ENCODE measurements at places on chromosomes 2 and 18.

GRCh38 chr18:28036488-28036887 lies 140.4 kb downstream of the CDH2 start:
- no peak for DNase-seq

GRCh38 chr2:219627103-219628100 lies at the start of gene SLC4A3:
TSS of gene SLC4A3 (plus strand) at chr2:219627630. CDS start at chr2:219627993, 363 bp downstream.
- DNase-seq: no peak

DNA sequence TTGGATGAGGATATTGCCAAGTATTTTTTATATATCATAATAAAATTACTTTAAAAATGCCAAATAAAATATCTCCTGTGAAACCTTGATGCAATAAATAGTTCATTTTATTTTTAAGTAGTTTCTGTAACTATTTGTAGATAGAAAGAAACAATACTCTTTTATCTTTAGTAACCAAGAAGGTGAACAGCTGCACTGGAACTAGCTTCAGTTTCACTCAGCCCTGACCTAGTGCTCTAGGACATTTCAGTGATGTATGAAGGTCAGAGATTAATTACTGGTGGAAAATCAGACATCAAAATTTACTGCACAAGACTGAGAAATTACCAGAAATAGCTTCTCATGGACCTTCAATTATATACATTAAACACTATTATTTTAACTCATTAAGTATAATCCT lies 1305.0 kb downstream of the CNTNAP5 start:
- no peak for DNase-seq

DNA sequence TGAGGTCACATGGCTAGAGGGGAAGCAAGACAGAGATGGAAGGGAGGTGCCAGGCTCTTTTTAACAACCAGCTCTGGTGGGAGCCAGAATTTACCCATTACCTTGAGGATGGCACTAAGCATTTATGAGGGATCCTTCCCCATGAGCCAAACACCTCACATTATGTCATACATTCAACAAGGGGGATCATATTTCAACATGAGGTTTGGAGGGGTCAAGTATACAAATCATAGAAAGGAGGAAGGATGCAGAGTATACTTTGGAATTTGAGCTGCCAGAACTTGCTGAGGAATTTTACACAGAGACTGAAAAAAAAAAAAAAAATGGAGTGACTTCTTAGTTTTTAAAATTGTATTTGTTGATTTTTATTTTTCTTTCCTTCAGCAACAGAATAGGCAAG lies 891.4 kb downstream of the CCDC85A start:
- DNase-seq: peak; percentile 4

DNA sequence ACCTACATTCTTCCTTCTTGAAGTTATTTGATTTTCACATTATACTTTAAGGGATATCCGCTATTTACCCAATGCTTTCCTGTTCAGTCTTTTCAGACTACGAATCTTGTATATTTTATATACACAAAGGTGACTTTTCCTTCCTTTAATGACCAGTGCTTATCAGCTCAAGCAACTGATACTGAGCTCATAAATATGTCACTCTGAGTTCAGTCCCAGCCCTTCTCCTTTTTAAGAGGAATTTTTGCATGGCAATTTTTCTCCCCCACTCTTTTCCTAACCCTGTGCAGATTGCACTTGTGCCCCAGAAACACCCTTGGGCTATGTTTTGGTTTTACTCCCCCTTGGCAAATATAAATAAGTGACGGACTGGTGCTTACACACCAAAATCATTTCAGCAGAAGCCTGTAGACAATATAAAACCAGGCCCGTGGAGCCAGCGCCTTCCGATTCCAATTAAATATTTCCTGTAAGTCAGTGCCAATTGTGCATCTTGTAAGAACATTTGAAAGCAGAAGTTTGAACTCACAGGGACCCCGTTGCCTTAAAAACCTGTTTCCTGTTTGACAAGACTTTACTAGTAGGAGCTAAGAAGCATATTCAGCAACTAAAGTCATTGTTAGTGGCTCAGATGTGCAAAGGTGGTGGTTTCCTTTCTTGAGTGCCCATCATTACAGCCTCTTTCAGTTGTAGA lies 66.3 kb upstream of the GATA6 start:
- DNase-seq: no peak

DNA sequence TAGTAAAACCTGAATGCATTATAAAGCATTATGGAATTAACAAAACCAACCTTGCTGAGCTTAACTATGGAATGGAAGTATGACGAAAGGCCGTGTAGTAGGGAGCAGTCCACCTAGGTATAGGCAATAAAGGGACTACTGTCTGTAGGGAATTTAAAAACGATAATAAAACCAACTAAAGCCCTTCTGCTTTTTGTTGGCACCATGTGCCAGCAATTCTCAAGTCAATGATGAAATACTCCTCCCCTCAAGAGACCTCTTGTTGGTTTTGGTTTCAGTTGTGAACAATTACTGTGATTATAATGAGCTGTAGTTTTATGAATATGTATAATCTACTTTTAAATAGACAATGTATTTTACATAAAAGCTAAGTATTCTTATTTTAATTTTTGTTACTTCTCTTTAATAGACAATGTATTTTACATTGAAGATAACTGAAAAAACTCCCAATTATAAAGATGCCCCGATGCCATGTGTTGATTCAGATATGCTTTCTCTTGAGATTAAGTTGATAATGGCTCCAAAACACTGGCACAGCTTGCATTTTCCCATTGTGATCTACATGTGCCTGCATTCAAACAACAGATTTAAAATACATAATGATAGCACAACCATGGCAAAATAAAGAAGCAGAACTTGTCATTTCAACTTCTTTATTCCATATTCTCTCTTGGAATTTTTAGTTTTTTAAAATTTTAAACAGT lies 55.5 kb upstream of the ZDBF2 start:
- no peak for DNase-seq

- DNase-seq: no peak
Observed at GRCh38 chr18:3060667-3061580, 48.0 kb upstream of the LPIN2 start.

Data from left kidney (tissue), 8 donors.